Stimulated activated CD4-positive, alpha-beta T cell treated with anti-CD3 and anti-CD28 coated beads, Interleukin-1b, Interleukin-23, amount 100 ng/mL, for 1 hour (primary cell): ENCODE measurements at places on chromosomes 5 and 9.

DNA sequence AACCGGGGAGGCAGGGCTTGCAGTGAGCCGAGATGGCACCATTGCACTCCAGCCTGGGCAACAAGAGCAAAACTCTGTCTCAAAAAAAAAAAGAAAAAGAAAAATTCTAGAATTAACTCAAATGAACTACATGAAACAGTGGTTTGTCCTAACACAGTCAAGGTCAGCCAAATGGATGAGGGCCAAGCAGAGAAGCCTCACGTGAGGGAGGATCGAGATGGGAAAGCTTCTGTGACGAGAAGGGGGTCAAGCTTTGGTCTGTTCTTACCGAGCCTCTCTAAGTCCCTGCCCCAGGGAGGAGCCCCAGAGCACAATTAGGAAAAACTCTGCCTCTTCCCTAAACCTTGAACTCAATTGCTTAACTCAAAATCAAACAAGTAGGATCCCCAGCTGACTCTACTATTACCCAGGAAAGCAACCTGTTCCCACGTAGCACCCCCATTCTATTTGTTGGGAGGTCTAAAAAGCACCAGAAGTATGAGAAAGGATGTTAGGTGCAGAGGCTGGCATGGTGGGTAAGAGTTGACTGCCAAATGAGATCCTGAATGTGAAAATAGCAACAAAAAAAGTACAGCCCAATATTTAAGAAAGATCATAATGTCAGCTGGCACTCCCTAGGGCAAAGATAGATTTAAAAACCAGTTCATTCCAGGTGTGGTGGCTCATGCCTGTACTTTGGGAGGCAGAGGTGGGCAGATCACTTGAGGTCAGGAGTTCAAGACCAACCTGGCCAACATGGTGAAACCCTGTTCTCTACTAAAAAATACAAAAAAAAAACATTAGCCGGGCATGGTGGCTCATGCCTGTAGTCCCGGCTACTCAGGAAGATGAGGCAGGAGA lies 7.2 kb downstream of the ALDH7A1 start:
- DNase-seq: no peak

GRCh38 chr9:21551401-21551800 lies 69.3 kb upstream of the IFNE start:
- no peak for DNase-seq

GRCh38 chr5:122760236-122760635 lies 14.6 kb upstream of the SNX2 start:
- no peak for DNase-seq

DNA sequence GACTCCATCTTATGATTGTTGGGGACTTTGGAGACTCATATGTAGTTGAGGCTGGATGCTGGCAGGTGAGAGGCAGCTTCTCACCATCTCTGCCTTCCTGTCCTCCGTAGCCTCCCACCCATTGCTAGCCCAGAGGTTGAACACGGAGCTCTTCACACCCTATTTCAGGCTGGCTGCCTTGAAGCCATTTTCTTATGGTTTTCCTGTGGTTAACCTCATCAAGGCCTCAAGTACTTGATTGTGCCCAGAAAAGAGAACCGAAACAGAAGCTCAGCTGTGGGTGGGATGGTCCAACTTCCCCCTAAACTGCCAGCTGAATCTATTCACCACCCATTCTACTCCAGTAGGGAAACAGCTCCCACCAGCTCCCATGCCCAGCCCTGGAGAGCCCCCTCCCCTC lies 102.9 kb downstream of the LIFR start:
- DNase-seq: no peak

DNA sequence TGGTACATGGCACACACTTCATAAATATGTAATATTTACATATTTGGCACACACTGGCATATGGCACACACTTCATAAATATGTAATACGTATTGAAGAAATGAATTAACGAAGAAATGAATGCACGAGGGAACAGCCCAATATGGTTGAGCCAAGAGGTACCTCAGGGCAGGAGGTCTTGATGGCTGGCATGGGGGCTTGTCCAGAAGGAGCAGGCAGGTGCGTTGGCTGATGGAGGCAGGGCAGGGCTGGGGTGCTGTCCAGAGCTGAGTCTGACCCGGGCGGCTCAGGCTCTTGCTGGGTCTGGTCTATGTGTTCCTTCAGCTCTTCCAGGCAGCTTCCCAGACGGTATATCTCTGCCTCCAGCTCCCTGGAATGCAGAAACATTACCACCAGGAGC lies 26.2 kb downstream of the AKNA start:
- DNase-seq: no peak

GRCh38 chr5:64165500-64166200 lies at the start of gene RNF180:
Gene RNF180, plus strand, starts transcription at chr5:64165843. Its CDS starts 34,965 bp downstream, at chr5:64200808.
- DNase-seq: no peak

DNA sequence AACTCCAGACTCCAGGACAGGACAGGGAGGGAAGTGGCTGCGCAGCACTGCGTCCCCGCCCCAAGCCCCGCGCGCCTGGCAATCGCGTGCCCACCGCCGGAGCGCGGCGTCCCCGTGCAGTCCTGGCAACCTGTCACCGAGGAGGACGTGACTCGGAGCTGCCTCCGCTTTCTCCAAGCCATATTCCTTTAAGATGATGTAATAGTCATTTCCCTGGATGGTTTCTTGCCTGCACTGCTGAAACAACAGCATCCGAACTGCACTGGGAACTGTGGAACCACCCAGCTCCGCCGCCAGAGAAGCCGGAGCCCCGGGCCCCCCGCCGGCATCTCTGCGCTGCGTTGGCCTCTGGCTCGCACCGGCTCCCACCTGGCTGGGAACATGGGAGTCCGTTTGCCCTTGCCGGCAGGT lies 34.5 kb downstream of the KCTD16 start:
- no peak for DNase-seq

GRCh38 chr5:135643881-135644766 lies 65.3 kb upstream of the CXCL14 start:
- DNase-seq: no peak

DNA sequence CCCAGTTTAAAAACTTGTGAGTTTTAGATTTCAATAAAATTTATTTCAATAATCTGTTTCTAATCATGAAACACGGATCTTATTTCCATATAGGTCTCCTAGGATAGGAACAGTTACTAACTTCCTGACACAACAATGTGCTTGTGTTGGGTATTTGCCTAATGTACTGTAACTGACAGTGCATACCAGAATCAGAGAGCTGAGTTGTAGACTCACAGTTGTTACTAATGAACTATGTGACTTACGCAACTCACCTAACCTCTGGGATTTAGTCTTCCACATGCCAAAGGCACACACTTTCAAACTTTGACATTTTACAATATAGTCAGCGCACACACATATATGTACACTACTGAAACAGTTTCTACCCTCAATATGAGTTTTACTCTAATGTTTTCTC lies 77.7 kb downstream of the HOMER1 start:
- DNase-seq: no peak

GRCh38 chr5:128083811-128084227 lies 253 bp downstream of the SLC12A2 start:
- DNase-seq: peak; percentile 3

- no peak for DNase-seq
Observed at GRCh38 chr5:154394307-154394706, 51.5 kb upstream of the SAP30L start.
